ENCODE measurements at places on chromosomes 12 and 14.

DNA sequence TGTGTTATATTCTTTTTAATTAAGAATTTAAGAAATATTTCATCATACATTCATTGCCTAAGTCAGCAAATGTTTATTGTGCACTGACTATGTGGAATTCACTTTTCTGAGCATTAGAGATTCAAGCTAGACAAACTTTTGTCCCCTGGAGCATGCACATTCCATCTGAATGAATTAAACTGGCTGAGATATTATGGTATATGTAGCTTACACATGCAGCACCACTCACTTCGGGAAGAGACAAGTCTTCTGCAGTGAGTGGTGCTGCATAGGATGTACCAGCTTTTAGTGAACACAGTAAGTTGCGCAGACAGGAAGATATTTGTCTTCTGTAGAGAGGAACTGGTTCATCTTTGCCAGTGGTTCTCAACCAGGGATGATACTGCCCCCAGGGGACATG is 318.4 kb downstream of the SYT1 start:
- DNase-seq = no peak

- no peak for DNase-seq
These were observed 123.0 kb downstream of the GLT1D1 start for GRCh38 chr12:128976120-128976738.

GRCh38 chr12:56590237-56590830 is 39.8 kb downstream of the BAZ2A start:
- DNase-seq = no peak

DNA sequence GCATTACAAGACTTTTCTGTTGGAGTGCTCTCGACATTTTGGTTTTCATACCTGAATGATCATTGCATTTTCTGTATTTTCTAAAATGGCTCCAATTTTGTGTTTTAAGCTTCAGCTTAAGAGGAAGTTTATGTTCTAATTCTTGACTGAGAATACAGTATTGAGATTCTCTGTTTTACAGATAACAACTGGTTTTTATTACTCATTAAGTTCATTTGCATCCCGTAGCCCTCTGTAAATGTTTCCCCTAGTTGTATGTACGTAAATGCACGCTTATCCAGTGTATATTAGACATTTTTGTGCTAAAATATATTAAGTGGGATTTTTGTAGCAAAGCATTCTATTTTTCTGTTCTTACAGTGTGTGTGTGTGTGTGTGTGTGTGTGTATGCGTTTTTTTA is 33.1 kb downstream of the CPSF6 start:
- DNase-seq = no peak

DNA sequence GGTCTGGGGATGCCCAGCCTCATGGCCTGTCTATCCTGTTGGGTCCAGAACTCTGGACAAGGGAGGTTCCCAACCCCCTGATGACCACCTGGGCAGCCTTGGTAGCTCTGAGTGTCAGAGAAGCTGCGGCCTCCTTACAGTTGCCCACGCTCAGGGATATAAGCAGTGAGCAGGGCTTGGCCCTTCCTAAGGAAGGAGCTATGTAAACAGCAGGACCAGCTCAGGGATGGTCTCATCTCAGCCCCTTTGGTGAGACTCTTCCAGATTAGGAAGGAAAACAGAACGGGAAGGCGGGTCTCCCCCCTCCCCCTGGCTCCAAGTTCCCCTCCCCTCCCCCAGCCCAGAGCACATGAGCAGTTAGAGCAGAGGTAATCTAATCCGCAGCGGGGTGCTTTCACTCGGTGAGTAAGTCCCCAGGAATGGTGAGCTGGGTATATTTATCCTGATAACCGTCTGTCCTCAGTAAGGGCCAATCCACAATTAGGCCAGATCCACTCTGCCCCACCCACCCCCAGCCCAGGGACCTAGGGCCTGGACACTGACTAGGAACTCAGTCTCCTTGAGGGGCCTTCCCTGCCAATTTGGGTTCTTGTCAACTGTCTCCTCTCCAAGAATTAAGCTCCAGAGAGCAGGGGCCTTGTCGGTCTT is 29.5 kb upstream of the RPLP0 start:
- no peak for DNase-seq

DNA sequence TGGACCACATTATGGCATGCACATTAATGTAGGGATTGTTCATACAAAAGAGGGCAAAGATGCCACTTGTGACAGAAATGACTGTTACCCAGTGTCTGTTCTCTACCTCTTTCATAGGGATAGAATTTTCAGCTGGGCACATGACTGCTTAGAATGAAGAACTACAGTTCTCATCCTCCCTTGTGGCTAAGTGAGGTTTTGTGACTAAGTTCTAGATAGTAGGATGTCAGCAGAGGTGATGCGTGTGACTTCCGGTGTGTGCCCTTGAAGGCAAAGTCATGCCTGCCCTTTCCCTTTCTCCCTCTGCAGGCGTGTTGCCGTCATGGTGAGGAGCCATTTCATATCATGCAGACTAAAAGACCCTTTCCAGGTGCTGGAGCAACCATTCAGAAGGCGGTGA is 99.3 kb downstream of the CACNA1C start:
- no peak for DNase-seq

GRCh38 chr12:116714175-116714574 is 23.7 kb downstream of the SPRING1 start:
- DNase-seq = no peak

DNA sequence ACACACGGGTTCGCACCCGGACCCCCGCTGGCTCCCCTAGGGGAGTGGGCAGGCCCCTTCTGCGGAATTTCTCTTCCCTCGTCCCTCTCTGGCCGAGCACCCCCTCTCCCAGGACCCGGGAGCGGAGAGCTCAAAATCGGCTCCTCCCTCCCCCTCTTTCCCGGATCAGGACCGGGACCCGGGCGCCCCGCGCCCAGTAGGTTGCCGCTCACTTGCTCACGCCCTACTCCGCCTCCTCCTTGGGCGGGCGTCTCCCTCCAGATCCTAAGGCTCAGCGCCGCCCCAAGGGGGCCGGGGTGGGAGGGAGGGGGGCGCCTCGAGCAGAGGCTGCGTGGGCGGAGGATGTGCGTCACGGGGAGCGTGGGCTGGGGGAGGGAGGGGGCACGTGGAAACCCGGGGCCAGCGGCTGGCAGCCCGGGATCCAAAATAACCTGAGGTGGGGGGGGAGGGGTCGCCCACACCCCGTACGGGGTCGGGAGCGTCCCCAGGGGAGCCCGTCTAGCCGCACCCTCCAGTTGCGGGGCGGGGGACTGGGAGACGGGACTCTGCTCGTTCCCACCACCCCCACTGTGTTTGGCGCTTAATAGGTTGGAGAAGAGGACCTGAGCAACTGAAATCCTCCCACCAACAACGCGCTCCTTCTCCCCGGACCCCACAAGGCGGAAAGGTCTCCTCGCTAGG is 1.8 kb upstream of the NAB2 start:
- no peak for DNase-seq

- no peak for DNase-seq
These were observed 61.6 kb downstream of the SERPINA3 start for GRCh38 chr14:94673781-94674231.

All from NCI-H446 (cell line).